ENCODE measurements at places on chromosomes 1 and 21. TPM values are rescaled to one million over a fixed set of nuclear protein-coding genes. Genes with fewer than 3 reads are reported as not detected.

The LIPI gene
- not detected for total RNA-seq

The MIXL1 gene
- total RNA-seq = 0.05 TPM

The CDA gene
- total RNA-seq = 2.4 TPM

The AMY1C gene
- not detected for total RNA-seq

DNA sequence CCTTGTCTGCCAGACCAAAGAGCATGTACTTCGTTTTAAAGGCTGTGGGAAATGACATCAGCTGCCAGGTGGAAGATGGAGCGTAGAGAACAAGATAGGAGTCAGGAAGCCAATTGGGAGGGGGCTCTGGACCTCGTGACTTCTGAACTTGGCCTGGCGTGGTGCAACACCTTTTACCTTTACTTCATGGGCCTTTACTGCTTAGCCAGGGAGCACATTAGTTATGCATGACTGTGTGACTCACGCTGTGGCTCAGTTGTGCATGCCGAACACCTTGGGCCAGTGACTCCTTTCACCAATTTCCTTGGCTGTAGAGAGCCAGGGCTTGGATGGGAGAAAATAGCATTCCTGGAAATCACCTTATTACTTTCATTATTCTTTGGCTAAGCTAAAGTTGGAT, 7.2 kb downstream of the XCL1 start:
- no peak for DNase-seq

DNA sequence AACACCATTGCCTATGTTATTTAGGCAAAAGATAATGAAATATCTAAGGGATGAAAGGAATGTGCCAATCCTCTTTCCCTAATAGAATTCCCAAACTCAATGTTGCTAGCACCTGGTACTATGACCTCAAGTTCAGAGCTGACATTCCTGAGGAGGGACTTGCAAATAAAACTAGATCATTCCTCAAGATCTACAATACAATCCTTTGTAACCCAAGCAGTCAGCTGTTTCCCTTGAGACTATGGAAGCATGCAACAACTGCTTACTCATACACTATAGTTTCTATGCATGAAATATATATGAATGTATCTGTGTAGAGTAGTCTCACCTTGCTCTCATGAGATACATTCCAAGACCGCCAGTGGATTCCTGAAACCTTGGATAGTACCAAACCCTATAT, 65.0 kb downstream of the ABL2 start:
- DNase-seq = peak; percentile 75

- DNase-seq = no peak
Observed at GRCh38 chr1:160739098-160739511, at the start of gene SLAMF7. SLAMF7 (plus strand) TSS chr1:160739247; CDS start chr1:160739302, 55 bp downstream.
